ENCODE measurements at places on chromosomes 4 and X. TPM values are rescaled to one million over a fixed set of nuclear protein-coding genes. Genes with fewer than 3 reads are reported as not detected.

CXorf49 gene
- total RNA-seq, result not detected

LRP2BP gene
- not detected for total RNA-seq

RAI2 gene
- 10.2 TPM for total RNA-seq

NSG1 gene
- total RNA-seq, result 7.2 TPM

SPACA5 gene
- not detected for total RNA-seq

DCLK2 gene
- total RNA-seq, result 11.4 TPM

NLGN4X gene
- total RNA-seq, result 2.0 TPM

BMPR1B gene
- total RNA-seq, result 22.2 TPM

CPE gene
- 159 TPM for total RNA-seq

- peaks cover 7% of the 10 kb centered on the region for H3K4me1 ChIP-seq
- H3K27ac ChIP-seq, result peak overlapping the region; percentile 28
- DNase-seq, result no peak
- H3K27me3 ChIP-seq, result no peaks in the 10 kb centered on the region
- H3K4me3 ChIP-seq, result no peak overlapping the region
Measured at GRCh38 chr4:38050560-38051350, 90.6 kb downstream of the PTTG2 start.

DNA sequence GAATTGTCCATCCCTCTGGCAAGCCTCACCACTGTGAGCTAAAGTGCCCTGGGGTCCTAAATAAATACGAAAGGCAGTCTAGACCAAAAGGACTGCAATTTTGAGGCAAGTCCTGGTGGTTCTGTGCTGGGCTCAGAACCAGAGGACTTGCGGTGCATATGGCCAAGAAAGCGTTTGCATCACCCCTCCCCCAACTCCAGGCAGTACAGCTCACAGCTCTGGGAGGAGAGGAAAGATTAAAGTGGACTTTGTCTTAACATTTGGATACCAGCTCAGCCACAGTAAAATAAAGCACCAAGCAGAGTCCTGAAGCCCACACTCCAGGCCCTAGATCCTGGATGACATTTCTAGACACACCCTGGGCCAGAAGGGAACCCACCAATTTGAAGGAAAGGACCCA lies 24.9 kb downstream of the RNF128 start:
- H3K27ac ChIP-seq, result no peak overlapping the region
- no peak for DNase-seq
- H3K4me3 ChIP-seq, result no peak overlapping the region

DNA sequence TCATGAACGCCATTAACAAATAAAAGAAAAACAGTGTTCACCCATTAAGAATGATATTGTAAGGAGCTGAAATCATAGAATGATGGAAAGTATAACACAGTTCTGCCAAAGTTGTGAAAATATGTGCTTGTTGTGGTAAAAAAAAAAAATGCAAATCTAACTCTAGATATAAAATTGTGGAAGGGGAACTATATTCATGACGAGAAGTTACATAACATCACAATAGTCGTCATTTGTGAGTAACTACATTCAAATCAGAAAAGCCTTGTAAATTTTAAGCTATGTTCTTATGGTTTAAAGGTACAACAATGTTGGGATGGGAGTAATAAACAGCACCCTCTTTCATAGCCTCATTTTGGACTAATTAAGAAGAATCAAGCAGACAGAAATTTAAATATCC lies 57.6 kb upstream of the PRDM8 start:
- H3K4me3 ChIP-seq, result no peak overlapping the region
- no peaks in the 10 kb centered on the region for H3K4me1 ChIP-seq
- no peaks in the 10 kb centered on the region for H3K36me3 ChIP-seq
- DNase-seq, result no peak

- H3K4me3 ChIP-seq, result no peak overlapping the region
- no peaks in the 10 kb centered on the region for H3K36me3 ChIP-seq
- H3K4me1 ChIP-seq, result no peaks in the 10 kb centered on the region
- DNase-seq, result no peak
- H3K27me3 ChIP-seq, result no peaks in the 10 kb centered on the region
Measured at GRCh38 chr4:54726907-54727306, 69.2 kb downstream of the KIT start.

DNA sequence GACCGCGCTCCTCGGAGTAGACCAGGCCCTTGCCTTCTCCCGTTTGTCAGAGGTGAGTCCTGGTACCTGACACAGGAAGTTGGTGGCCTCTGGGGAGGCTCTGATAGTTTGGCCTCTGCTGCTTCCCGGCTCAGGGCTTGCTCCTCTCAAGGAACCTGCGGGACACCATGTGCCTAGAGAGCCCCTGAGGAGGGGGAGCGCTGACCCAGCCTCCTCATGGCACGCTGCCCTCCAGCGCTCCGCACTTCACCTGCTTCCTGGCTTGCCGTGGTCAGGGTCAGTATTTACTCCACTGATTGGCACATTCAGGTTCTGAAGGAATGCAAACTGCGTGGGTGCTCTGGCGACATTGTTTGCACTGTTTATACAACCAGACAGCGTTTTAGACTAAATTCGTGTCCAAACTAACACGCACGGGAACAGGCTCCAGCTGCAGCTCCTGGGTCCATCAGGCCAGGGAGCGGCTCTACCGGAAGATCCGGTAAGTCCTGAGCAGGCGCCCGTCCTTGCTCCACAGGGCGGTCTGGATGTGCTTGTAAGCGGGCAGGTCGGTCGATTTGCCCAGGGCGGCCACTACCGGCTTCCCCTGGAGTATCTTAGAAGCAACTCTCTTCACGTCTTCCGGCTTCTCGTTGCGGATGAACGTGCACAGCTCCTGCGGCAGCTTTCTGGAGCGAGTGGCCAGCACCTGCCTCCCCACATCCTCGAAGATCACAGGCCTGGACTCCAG lies 121.6 kb upstream of the GRID2 start:
- H3K27ac ChIP-seq, result no peak overlapping the region
- DNase-seq, result no peak
- H3K36me3 ChIP-seq, result no peaks in the 10 kb centered on the region
- H3K27me3 ChIP-seq, result no peaks in the 10 kb centered on the region

- H3K4me3 ChIP-seq, result no peak overlapping the region
- no peaks in the 10 kb centered on the region for H3K36me3 ChIP-seq
Measured at GRCh38 chrX:23980011-23980441, 47.0 kb downstream of the KLHL15 start.

DNA sequence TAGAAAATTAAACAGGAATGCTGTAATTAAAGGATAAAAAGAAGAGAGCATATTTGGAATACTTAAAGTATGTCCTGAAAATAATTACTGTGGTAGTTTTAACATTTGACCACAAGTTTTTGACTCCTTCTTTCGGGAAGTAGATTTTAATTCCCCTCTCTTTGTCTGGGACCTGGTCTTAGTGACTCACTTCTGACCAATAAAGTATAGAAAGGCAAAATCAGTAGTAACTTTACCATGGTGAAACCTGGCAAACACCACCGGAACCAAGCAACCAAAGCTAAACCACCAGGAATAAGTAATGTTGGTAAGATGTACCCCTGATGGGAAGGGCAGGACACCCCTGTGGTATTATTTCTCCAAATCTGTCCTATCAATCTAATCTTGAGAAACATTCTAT lies 314.8 kb downstream of the PDHA2 start:
- H3K36me3 ChIP-seq, result no peaks in the 10 kb centered on the region
- no peak overlapping the region for H3K4me3 ChIP-seq
- no peaks in the 10 kb centered on the region for H3K4me1 ChIP-seq
- no peak for DNase-seq

DNA sequence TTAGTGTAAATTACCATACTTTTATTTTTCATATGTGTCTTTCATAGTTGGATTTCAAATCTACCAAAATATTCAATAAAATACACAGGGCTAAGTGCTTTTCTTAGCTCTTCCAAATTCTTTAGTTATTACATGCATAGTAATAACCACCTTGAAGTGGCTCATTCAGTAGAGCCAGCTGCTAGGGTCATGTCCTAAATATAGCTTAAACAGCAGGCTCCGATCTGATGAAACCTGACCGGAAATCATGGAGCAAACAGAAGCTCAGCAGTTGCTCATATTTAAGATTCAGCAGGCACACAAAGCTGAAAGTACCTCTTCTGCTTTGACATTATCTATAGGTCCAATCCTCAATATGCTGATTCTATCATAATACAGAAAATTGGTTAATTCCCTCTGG lies 1470.4 kb downstream of the ADGRL3 start:
- no peaks in the 10 kb centered on the region for H3K36me3 ChIP-seq
- H3K4me3 ChIP-seq, result no peak overlapping the region
- no peaks in the 10 kb centered on the region for H3K27me3 ChIP-seq
- no peaks in the 10 kb centered on the region for H3K4me1 ChIP-seq
- no peak for DNase-seq
- no peak overlapping the region for H3K27ac ChIP-seq

GRCh38 chr4:71635139-71635748 lies 148.6 kb downstream of the GC start:
- no peak overlapping the region for H3K4me3 ChIP-seq
- H3K27ac ChIP-seq, result no peak overlapping the region
- H3K27me3 ChIP-seq, result no peaks in the 10 kb centered on the region
- H3K36me3 ChIP-seq, result no peaks in the 10 kb centered on the region

DNA sequence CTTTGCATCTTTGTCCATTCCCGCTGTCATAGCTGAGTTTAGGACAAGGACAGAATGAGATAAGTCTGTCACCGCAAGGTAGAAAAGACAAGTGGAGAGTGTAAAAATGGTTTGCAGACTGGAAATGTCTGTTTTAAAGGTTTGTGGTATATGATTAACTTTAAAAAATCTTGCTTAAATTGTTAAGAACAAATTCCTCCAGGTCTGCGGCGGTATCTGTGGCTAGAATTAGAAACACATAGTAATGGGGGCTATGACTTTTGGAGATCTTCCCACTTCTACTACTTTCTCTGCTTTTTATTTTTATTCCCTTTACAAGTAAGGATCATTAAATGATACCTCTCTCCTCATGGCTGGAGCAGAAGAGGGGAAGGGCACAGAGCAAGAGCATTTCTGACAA lies 92.2 kb downstream of the MID1IP1 start:
- no peaks in the 10 kb centered on the region for H3K4me1 ChIP-seq
- H3K4me3 ChIP-seq, result no peak overlapping the region
- no peak overlapping the region for H3K27ac ChIP-seq
- H3K36me3 ChIP-seq, result no peaks in the 10 kb centered on the region
- no peak for DNase-seq

DNA sequence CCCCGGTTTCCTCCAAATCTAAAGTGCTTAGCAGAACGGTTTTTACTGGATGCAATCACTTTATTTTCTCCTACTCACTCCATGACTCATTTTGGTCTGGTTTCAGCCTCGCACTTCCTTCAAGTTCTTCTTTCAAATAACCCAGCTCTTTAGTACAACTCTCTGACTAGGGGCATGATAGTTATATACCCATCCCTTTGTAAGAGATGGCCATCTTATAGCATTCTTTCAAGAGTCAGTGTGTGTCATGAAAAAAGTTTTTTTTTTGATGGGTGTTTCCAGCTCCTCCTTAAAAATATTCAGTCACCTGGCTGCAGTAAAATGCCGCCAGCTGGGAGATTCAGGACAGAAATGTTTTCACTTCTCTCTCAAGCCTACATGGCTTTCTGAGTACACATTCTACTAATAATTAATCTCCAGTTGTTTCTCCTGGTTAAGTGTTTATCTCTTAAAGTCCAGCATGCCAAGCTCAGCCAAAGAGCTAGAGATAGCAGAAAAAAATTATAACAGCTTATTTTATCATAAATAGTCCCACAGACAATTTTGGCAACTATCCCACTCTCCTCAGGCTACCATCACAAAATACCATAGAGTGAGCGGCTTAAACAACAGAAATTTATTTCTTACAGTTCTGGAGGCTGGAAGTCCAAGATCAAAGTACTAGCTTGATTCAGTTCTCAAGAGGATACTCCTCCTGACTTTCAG lies 139.3 kb downstream of the GASK1B start:
- DNase-seq, result peak; percentile 32
- H3K4me1 ChIP-seq, result peaks cover 14% of the 10 kb centered on the region
- no peaks in the 10 kb centered on the region for H3K27me3 ChIP-seq

DNA sequence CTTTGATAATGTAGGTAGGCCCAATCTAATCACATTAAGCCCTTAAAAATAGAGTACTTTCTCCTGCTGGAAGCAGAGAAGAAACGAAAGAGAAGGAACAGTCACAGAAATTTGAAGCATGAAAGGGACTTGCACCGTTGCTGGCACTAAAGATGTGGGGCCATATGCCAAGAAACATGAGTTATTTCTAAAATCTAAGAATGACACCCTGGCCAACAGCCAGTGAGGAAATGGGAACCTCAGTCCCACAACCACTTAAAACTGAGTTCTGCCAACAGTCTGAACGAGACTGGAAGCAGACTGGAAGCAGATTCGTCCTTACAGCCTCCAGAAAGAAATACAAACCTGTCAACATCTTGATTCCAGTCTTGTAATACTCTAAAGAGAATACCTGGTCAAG lies 70.1 kb downstream of the CENPC start:
- no peaks in the 10 kb centered on the region for H3K36me3 ChIP-seq
- no peak for DNase-seq
- H3K4me3 ChIP-seq, result no peak overlapping the region
- H3K27me3 ChIP-seq, result no peaks in the 10 kb centered on the region

DNA sequence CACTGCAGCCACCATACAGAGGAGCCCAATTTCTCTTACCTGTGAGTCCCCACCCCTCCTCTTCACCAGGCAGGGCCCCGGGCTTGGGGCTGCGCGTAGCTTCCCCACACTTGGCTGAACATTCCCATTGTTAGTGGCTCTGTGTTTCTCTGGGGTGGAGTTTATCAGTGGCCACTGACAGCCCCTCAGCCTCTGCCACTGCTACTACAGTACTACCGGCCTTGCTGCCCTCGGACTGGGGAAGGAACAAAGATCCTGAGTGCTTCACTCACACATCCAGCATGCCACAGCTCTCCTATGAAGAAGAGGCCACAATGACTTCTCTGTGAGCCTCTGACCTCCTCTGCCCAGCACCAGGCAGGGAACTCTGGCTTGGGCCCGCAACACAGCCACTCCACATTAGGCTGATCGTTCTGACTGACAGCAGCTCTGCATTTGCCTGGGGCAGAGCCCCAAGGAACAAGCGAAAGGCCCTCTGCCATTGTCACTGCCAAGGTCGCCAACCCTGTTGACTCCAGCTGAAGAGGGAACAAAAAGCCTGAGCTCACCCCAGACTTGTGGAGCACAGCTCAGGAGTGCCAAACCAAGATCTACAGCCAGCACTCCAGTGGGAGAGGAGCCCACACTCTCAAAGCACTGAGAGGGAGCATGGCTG lies 24.0 kb downstream of the ABCB7 start:
- no peaks in the 10 kb centered on the region for H3K4me1 ChIP-seq
- no peak overlapping the region for H3K4me3 ChIP-seq
- peak; percentile 14 for DNase-seq
- no peaks in the 10 kb centered on the region for H3K36me3 ChIP-seq
- H3K27me3 ChIP-seq, result no peaks in the 10 kb centered on the region
- no peak overlapping the region for H3K27ac ChIP-seq

DNA sequence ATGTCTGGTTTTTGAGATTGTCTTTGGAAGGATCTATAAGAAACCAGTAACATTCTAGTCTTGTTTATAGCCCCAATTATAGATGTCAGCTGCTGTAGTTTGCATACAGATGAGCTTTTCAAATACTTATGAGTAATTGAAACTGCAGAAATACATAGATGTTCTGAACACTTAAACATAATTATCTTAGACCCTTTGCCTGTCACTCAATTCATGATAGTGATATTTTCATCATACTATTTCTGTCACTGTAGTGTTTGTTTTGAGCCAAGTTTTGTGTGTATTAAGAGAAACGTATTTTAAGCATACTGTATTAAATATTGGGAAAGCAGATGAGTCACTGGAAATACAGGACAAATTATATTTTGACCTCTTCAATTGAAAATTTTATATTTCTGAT lies 69.8 kb upstream of the SMARCA5 start:
- no peaks in the 10 kb centered on the region for H3K27me3 ChIP-seq
- no peak for DNase-seq
- no peak overlapping the region for H3K4me3 ChIP-seq
- no peak overlapping the region for H3K27ac ChIP-seq
- no peaks in the 10 kb centered on the region for H3K36me3 ChIP-seq
- H3K4me1 ChIP-seq, result no peaks in the 10 kb centered on the region

Data from adrenal gland (tissue), 19 donors.